ENCODE measurements at places on chromosomes 4 and X. TPM values are rescaled to one million over a fixed set of nuclear protein-coding genes. Genes with fewer than 3 reads are reported as not detected.

- no peak for DNase-seq
Observed at GRCh38 chrX:26845056-26845455, 618.1 kb downstream of the PPP4R3C start.

DNA sequence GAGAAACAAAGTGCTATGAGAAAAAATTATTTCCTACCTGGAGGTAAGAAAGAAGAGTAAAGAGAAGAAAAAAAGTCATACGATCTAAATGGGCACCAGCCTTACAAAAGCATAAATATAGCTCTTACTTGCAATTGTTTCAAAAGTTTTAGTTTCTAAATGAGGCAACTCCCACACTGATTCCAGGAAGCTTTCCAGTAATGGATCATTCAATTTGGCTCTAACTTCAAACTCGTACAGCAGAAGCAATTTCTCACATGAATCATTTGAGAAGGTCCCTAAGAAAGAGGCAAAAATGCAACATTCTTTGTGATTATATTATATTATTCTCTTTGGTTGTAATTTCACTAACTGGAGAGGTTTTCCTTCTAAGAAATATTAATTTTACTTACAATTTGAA, 109.9 kb downstream of the DLG3 start:
- no peak for DNase-seq

GRCh38 chr4:155428128-155428527, 51.4 kb upstream of the MAP9 start:
- no peak for DNase-seq

GRCh38 chrX:12007881-12008280, 130.4 kb upstream of the FRMPD4 start:
- DNase-seq, result no peak

DNA sequence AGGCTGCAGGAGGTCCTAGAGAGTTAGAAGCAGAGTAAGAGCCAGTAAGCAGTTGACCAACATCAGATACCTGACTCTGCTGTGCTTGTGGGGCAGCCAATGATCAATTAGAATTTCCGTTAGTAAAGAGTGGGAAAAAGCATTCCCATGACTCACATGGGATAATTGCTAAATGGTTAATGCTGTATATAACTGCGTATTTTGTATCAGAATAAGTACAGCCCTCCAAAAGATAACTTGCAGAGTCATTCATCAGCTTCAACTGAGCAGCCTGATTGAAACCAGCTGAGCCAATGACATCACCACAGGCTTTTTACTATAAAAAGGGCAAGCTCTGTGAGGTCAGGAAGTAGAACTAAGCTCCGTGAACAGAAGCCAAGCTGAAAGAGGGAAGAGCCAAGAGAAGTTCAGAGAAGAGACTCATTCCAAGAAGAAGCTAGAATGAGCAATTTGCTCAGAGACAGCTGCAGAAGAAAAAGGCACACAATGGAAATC, 67.9 kb downstream of the PPP3CA start:
- peak; percentile 34 for DNase-seq

GRCh38 chrX:47610511-47610910, 9.1 kb downstream of the SYN1 start:
- DNase-seq, result no peak

- no peak for DNase-seq
Observed at GRCh38 chr4:98574816-98575215, 83.6 kb downstream of the TSPAN5 start.

DNA sequence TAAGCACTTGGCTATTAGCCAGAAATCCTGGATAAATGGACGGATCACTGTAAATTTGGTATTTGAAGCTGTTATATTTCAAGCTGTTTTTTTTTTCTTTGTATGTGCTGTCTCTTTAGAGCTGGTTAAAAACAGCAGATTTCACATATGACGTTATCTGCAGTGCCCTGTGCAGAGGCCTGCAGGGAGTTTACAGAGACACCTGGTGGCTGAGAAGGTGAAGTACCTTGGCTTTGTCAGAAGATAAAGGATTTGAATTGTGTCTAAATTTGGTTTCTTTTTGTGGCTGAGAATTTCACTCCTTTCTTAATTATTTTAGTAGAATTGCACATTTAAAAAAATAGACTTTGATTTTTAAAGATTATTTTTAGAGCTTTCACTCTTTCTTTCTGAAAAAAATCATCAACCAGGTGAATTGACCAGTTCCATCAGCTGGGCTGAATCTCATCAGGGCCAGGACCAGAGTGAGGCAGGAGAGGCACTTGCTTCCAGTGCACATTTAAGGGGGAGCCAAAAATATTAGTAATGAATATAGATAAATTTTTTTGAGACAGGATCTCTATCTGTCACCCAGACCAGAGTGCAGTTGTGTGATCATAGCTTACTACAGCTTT, 9.6 kb upstream of the CHRNA9 start:
- no peak for DNase-seq

DNA sequence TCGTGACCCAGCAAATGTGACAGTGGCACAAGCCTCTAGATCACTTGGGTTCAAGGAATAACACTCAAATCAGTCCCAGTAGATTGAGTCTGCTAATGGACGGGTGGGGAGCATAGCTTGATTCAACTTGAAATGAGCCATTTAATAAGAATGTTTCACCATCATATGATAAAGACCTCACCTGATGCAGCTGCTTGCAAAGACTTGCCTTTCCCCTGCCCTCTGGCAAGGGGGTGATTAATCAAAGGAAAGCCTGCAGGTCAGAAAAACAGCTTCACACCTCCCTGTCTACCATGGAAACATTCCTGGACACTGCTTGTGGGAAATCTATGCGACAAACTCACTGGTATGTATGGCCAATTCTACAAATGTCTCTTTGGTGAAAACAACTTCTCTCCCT, 54.5 kb downstream of the CD99L2 start:
- no peak for DNase-seq

GRCh38 chr4:184388106-184388505, 86.2 kb downstream of the IRF2 start:
- no peak for DNase-seq

GRCh38 chr4:244471-244870, 60.8 kb downstream of the ZNF732 start:
- no peak for DNase-seq

DNA sequence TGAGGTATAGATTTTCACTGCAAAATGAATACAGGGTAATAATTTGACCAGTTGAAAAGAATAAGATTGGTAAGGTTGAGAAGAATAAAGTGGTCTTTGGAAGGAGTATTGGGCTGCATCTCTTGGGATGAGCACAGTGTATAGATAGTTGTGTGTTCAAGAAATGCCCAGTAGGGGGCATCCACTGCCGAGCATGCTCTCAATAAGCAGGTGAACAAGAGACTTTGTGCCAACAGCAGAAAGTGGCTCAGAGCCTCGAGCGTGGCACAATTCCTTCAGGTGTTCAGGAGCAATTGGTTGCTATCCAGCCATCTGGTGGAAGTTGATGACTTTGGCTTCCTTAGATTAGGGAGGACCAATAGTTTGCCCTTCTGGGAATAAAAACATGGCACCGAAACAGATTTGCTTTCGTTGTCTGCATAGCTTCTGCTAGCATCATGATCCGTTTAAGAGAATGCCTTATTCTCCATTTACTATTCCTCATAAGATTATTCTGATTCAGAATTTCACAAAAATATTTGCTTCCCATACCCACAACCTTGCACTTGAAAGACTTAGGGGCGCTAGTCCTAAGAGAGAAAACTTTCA, 258.1 kb upstream of the NEIL3 start:
- no peak for DNase-seq

DNA sequence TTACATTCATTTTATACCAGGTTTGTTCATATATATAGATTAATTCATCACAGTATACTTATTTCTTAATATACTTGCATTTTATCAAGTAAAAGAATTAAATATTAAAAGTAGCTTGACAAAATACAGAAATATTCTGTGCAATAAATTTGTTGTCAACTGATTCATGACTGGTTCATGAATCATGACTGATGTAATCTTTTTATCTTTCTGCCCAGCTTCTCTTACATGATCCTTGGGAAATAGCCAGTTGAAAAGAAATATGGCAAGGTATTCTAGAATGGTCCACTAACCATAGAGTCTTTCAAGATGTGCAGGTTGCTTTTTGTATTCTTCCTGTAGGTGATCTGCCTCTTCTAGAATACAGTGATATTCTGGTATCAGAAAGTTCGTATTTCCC, 4.2 kb upstream of the CCNA2 start:
- DNase-seq, result no peak

GRCh38 chr4:127782025-127782274, 172 bp upstream of the HSPA4L start:
- DNase-seq, result peak; percentile 92

- peak; percentile 43 for DNase-seq
Observed at GRCh38 chr4:110197529-110198042, 829 bp downstream of the ELOVL6 start.

- no peak for DNase-seq
Observed at GRCh38 chr4:35175487-35175886, 1068.8 kb downstream of the ARAP2 start.

DNA sequence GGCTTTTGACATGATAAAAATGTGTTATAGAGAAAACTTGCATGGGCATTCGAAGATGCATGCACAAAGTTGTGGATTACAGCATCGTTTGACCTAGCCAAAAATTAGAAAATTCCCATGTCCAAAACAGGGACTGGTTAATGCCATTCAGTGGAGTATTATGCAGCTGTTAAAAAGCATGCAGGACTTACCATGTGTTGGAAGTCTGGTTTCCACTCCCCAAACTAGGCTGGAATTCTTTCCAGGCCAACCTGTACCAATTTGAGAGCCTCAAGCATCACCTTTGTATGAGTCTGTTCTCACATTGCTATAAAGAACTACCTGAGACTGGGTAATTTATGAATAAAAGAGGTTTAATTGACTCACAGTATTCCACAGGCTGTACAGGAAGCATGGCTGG, 45.9 kb upstream of the MTM1 start:
- no peak for DNase-seq

- no peak for DNase-seq
Observed at GRCh38 chr4:141416677-141417363, 196.1 kb downstream of the ZNF330 start.

- DNase-seq, result no peak
Observed at GRCh38 chr4:101356928-101357327, 9.6 kb upstream of the PPP3CA start.

- DNase-seq, result peak; percentile 71
Observed at GRCh38 chr4:8123389-8123788, 35.2 kb downstream of the ABLIM2 start.

- no peak for DNase-seq
Observed at GRCh38 chr4:116005037-116005805, 891.8 kb upstream of the NDST4 start.

- DNase-seq, result no peak
Observed at GRCh38 chr4:137378393-137378792, 153.9 kb downstream of the PCDH18 start.

DNA sequence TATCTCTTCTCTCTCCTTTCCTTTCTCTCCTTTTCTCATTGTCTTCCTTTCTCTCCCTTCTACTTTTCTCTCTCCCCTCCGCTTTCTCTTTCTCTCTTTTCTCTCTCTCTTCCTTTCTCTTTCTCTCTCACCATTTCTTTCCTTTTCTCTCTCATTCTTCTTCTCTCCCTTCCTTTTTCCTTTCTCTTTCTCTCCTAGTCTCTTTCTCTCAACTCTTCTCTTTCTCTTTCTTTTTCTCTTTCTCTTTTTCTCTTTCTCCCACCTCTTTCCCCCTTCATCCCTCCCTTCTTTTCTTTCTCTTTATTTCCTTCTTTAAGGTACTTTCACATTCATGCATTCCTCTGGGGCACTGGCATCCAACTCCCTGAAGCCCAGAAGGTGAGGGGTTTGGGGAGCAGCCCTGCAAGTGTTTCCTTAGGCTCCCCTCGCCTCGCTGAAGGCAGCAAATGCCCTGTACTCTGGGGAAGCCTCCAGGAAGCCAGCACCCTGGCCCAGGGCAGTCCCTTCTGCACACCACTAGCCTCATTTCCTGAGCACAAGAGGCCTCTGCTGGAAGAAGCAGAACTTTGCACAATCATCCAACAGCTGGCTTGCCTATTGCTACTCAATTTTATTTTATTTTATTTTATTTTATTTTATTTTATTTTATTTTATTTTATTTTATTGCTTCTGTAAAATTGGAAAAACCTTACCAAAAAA, 124.2 kb downstream of the NFKB1 start:
- DNase-seq, result peak; percentile 44

- no peak for DNase-seq
Observed at GRCh38 chrX:97380200-97380599, 496.5 kb downstream of the RPA4 start.

- DNase-seq, result no peak
Observed at GRCh38 chrX:24479924-24480323, 14.8 kb downstream of the PDK3 start.

- DNase-seq, result no peak
Observed at GRCh38 chr4:81465406-81466340, 6.0 kb downstream of the RASGEF1B start.

DNA sequence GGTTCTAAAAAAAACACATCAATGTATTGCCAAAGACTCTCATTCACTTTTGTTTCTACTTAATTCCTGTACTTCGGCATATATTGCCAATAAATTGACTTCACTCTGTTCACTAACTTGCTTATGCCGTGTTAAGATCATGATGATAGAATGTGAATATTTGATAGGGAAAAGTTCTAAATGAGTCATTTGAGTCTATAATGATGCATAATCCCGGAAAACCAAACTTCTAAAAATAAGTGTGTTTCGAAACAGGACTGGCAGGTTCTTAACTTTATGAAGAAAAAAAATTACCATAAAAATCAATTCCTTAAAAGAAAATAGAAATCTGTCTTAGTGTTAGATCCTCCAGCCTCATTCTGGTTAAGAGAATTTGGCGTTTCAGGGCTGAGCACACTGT, 387.5 kb upstream of the FTHL17 start:
- DNase-seq, result no peak

- no peak for DNase-seq
Observed at GRCh38 chr4:118939169-118939783, 50.6 kb downstream of the SYNPO2 start.

DNA sequence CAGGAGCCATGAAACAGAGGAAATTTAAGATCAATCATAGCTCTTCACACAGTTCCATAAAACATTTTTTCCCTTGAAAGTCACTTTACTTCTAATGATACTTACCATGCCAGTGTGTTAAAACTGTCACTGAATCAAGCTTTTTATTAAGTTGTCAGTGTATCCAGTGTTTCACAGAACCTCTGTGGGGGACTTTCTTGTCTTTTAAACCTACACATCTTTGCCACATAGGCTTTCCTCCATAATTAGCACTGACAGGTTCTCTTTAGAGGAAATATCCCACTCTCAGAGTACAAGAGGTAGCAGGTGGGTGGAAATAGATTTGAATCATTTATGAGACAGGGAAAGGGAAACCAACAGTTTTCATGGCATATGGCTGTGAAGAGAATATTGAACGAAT, 25.8 kb upstream of the DYNLT3 start:
- DNase-seq, result no peak

GRCh38 chr4:69984030-69984443, 11.7 kb upstream of the STATH start:
- DNase-seq, result no peak

- DNase-seq, result no peak
Observed at GRCh38 chr4:82988323-82988832, 22.2 kb downstream of the LIN54 start.

GRCh38 chr4:1806596-1807331, 13.7 kb downstream of the FGFR3 start:
- no peak for DNase-seq

- DNase-seq, result no peak
Observed at GRCh38 chrX:43467608-43468234, 188.4 kb upstream of the MAOA start.

POLN gene
- total RNA-seq, result 1.9 TPM

MAGEA2B gene
- not detected for total RNA-seq

TRO gene
- total RNA-seq, result 2.1 TPM

FAM47E gene
- 2.4 TPM for total RNA-seq

ETNPPL gene
- 18.8 TPM for total RNA-seq

AFF2 gene
- total RNA-seq, result 0.30 TPM

GYPB gene
- not detected for total RNA-seq

TGIF2LX gene
- not detected for total RNA-seq

CLIC2 gene
- 13.6 TPM for total RNA-seq

VGLL1 gene
- total RNA-seq, result not detected

CYBB gene
- 20.4 TPM for total RNA-seq

All from left ventricle myocardium superior (tissue), 1 donor.